ENCODE measurements at places on chromosomes 5 and 9.

- no peak for DNase-seq
Measured at GRCh38 chr9:126532019-126532462, 81.7 kb upstream of the LMX1B start.

DNA sequence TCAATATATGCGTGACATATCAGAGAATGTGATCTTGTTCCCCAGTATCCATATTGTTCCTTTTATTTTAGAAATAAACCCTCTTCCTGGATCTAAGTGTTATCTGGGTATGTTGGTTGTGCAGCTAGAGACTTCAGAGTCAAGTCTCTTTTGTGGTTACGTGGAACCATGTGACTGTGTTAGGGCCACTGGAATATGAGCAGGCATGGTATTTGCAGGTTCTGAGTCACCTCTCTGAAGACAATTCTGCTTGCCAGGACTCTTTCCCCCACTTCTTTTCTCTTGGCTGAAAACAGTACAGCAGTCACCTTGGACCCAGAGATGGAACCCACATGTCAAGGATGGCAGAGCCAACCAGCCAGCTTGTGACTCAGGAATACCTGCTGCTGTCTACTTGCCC, 59.7 kb downstream of the ATP10B start:
- no peak for DNase-seq

DNA sequence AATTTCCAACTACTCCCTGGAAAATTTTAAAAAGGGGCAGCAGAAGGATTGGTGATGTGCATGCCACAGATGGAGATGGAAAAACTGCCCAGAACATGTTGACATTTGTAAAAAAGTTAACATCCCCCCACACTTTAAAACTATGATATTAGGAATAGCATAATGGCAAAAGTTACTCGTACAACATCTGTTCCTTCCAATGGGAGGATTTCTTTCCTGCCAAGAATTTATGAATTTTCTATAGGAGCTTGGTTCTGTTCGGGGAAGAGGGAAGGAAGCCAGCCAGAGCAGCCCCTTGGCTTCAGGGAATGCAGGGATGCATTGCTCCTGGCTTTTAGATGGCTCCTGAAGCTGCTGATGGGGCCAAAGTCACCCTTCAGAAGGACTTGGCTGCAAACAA, 22.7 kb downstream of the KLF4 start:
- no peak for DNase-seq

DNA sequence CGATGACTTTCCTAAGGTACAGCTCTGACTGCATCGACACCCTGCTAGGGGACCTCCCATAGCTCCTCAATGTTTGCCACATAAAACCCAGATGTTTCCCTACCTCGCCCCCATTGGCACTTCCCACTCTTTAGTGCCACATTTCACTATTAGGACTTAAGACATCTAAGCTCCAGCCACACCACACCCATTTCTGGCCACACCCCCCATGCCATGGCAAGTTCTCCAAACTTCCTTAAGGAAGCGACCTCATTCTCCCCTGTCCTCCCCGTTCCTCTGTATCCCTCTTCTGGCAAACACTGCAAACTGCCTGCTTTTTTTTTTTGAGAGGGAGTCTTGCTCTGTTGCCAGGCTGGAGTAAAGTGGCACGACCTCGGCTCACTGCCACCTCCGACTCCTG, 62.9 kb downstream of the USP20 start:
- no peak for DNase-seq

- DNase-seq, result no peak
Measured at GRCh38 chr5:146076455-146076854, 28.9 kb downstream of the PLAC8L1 start.
